Stimulated activated CD8-positive, alpha-beta memory T cell treated with anti-CD3 and anti-CD28 coated beads, Interleukin-4, amount 100 ng/mL, for 4 hours (primary cell): ENCODE measurements at places on chromosomes 2 and 18.

GRCh38 chr2:229003256-229003655, 267.8 kb downstream of the PID1 start:
- no peak for DNase-seq

DNA sequence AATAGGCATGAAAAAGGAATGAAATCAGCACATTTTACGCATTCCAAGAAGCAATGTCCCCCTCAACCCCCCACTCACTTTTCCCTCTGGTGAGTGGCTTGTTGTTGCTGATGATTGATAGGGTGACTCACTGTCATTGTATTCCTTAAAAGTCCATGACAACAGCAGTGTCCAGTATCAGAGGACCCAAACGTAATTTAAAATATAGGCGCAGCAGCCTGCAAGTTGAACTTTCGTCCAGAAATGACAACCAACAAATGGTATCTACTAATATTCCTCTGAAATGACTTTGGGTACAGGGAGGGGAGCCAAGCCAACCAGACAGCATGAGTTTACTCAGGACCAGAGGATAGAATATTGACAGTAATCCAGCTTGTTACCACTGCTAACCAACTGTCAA, 182.9 kb upstream of the SIX3 start:
- no peak for DNase-seq

DNA sequence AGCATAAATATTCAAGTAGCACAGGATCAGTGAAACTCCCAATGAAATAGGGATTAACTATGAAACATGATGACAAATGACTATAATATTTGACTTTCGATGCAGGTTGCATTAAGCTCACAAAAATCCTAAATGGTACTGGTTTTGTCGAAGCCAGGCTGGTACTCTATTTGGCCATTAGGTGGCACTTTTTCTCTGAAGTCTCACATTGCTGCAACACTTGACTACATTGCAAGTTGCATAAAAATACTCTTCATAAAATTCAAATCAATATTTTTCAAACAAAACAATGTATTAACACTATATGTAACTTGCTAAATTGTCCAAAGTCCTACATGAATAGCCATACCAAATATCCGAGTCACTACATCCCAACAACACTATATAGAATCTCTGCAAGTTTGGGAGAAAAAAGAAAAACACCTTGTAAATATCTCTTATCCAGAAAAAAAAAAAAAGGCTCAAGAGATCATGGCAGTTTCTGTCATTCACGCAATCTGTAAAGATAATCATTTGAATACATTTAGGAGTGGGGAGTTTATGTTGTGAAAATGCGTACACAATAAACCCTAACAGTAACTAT, 9.5 kb downstream of the RTTN start:
- DNase-seq = no peak

- no peak for DNase-seq
Measured at GRCh38 chr2:163812926-163813520, 77.2 kb upstream of the FIGN start.

- no peak for DNase-seq
Measured at GRCh38 chr2:181750305-181750704, 70.0 kb upstream of the NEUROD1 start.

DNA sequence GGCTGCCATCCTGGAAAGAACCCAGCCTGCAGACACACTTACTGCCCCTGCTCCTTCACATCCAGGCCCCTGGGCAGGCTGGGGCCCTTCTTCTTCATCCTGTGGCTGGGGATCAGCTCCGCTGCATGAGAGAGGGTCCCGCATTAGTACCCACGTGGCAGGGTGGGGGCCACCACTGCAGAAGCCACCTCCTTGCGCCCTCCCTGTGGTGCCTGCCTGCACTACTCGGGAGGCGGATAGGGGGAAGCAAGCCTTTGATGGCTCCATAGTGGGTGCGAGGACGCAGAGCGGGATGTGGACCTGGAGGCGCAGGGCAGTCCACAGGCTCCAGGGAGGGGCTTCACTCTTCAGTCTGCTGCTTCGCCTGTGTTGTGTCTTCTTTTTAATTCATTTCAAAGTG, 46.7 kb downstream of the GPC1 start:
- no peak for DNase-seq

DNA sequence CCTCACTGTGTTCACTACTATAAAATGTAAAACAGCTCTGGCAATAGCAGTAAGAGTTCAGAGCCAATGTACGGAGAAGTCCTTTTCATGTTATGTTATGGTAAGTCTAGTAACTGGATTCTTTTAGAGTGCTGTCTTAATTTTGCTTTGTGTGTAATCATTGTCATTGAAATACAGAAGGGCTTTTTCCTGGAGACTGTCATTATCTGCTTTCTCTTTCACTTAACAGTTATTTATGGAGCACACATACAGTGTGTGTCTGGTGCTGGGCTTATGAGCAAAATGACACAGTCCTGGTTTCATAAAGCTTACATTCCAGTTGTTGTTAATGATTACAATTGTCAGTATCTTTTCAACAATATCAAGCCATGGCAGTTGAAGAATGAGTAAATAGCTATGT, 95.5 kb downstream of the CCDC102B start:
- DNase-seq = no peak

GRCh38 chr18:21496277-21496835, 104.1 kb downstream of the ESCO1 start:
- DNase-seq = no peak

DNA sequence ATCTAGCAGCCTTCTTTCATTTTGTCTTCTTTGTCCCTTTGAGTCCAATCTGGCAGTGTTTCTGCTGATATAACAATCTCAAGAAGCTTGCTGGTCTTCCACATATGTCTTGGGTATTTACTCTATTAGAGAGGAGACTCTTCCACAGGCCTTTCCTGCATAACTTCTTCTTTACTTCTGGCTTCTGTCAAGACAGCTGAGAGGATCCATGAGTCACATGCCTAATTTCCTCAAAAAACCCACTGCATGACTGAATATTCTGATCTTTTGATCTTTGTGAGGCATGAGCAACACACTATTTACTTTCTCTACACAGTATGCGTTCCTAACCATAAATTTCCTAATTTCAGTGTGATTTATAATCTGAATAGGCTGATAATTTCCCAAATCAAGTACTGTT, 5.1 kb upstream of the DCC start:
- no peak for DNase-seq
